ENCODE measurements at places on chromosomes 2 and 18. TPM values are rescaled to one million over a fixed set of nuclear protein-coding genes. Genes with fewer than 3 reads are reported as not detected.

Gene RRM2
- 33.2 TPM for polyA plus RNA-seq

Gene REEP1
- 36.9 TPM for polyA plus RNA-seq

Gene BCL2L11
- 21.9 TPM for polyA plus RNA-seq

Gene KIF1A
- 15.8 TPM for polyA plus RNA-seq

Gene CHRND
- 0.27 TPM for polyA plus RNA-seq

DNA sequence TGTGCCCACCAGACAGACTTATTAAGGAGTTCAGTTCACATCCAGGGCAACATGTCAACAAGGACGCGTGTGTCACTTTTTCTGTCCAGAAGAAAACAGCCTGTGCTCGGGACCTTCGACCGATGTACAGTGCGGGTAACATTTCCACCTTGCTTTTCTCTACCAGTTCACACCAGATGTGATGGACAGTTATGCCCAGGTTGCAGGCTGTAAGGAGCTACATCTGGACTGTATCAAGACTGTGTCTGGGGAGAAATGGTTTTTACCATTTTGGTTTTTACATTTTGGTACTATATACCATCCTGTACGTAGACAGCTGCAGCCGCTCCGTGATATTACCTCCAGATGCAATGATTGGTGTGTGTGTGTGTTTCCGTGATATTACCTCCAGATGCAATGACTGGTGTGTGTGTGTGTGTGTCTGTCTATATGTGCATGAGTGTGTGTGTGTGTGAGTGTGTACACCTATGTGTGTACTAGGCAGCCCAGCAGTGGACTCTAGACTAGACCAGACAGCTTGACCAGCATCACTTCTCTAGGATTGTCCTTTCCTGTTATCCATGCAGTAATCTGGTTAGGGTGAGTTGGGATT lies 118.0 kb downstream of the COL6A3 start:
- no peak overlapping the region for H3K27ac ChIP-seq
- H3K27me3 ChIP-seq, result no peaks in the 10 kb centered on the region
- peaks cover 21% of the 10 kb centered on the region for H3K4me1 ChIP-seq
- DNase-seq, result no peak

DNA sequence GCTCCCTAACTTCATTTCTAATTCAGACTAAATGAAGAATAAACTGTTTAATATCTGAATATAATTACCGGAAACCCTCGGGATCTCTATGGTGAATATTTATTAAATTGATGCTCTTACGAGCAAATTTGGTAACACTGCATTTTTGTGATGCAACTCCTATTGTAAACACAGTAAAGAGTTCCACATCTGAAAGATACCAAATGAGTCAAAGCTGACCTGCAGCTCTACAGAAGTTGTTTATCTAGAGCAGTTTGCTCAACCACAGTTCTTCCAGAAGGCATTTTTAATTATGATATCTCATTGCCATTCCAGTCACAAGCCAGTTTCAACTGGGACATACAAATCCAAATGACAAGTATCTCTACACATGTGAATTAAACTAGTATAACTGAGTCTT lies 129.7 kb downstream of the PKP4 start:
- peaks cover 5% of the 10 kb centered on the region for H3K36me3 ChIP-seq
- no peak overlapping the region for H3K27ac ChIP-seq
- H3K4me1 ChIP-seq, result no peaks in the 10 kb centered on the region
- H3K4me3 ChIP-seq, result no peak overlapping the region

DNA sequence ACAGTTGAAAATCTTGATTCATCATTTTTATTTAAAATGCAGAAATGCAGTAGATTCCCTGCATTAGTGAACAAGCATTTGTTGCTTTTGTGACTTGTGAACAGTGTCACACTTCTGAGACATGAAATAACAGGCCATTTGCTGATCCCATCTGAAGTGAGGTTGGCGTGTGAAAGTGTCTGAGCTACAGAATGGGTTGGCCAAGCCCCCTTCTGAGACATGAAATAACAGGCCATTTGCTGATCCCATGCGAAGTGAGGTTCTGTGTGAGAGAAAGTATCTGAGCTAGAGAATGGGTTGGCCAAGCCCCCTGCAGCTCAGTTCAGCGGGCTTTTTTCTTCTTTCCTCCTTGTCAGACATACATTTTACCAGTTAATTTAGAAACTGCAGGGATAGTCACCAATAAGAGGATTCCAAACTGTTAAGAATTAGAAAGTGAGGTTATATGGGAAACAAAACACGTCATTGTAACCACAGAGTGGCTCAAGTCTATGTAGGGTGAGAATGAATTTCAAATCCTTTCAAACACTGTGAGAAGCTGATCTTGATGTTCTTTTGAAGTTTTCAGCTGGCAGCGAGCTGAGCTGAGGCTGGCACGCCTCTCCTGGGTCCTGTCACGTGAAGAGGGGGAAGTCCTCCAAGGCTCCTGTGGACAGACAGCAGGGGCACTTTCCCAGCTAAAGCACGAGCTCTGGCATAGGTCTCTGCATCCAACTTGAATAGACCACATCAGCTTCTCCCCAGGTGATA lies 339.2 kb upstream of the SALL3 start:
- H3K36me3 ChIP-seq, result no peaks in the 10 kb centered on the region
- DNase-seq, result no peak
- H3K4me1 ChIP-seq, result no peaks in the 10 kb centered on the region
- H3K4me3 ChIP-seq, result no peak overlapping the region

- peaks cover 9% of the 10 kb centered on the region for H3K4me1 ChIP-seq
- peak overlapping the region; percentile 58 for H3K4me3 ChIP-seq
- peaks cover 6% of the 10 kb centered on the region for H3K27me3 ChIP-seq
- peaks cover 4% of the 10 kb centered on the region for H3K36me3 ChIP-seq
- H3K27ac ChIP-seq, result peak overlapping the region; percentile 45
These were observed 23.5 kb downstream of the TNS1 start for GRCh38 chr2:217979151-217979811.

DNA sequence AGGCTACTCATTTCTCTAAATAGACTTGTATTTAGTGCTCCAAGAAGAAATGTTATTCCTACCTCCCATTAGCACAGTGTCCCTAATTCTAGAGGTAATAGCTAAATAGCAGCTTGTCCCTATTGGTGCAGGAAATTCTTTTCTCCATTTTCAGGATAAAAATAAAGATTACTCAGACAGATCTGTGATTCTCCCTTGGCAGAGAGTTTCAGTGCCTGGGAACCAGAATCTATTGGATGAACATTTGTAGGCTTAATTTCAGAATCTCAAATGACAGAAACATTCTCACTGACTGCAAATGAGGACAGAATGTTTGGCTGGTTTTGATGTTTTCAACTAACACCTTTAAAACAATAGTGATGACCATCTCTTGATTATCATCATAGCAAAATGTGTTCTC lies 33.3 kb upstream of the LGALSL start:
- H3K27me3 ChIP-seq, result no peaks in the 10 kb centered on the region
- no peak overlapping the region for H3K4me3 ChIP-seq
- no peak for DNase-seq
- H3K36me3 ChIP-seq, result no peaks in the 10 kb centered on the region

DNA sequence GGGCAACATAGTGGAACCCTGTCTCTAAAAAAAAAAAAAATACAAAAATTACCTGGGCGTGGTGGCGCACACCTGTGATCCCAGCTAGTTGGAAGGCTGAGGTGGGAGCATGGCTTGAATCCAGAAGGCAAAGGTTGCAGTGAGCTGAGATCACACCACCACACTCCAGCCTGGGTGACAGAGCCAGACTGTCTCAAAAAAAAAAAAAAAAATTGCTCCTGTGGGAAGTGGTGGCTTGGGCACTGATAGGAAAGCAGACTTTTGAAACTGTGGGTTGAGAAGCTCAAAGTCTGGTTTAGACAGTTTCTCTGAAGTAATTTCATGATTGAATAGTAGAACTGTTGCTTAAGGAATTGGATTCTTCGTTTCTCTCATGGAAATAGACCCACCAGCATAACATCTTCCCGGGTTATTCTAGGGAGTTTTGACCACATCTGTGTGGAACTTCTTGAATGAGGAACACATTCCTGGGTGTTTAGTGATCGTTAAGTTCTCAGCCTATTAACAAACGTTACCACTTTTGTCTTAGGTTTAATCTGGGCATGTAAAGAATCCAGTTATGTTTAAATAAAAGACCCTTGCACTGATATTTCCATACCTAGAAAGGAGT lies 33.5 kb downstream of the GRHL1 start:
- H3K4me3 ChIP-seq, result no peak overlapping the region
- no peaks in the 10 kb centered on the region for H3K27me3 ChIP-seq
- peaks cover 3% of the 10 kb centered on the region for H3K4me1 ChIP-seq
- peak; percentile 50 for DNase-seq

DNA sequence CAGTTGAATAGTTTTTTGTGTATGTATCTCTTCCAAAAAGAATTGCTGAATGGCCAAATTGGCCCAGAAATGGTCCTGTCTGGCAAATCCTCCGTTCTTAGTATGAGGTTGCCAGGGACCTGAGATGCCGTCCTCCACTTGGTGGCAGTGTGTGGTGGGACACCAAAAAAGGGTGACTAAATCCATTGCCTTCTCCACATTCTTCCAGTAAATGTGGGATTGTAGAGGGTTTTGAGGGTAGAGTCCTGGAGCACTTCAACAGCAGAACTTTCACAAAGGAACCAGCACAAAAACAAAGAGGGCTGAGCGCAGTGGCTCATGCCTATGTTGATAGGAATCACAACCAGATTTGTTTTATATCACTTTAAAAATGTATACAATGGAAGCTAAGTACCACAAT lies 199.9 kb downstream of the BCL2 start:
- DNase-seq, result no peak
- no peaks in the 10 kb centered on the region for H3K36me3 ChIP-seq
- H3K4me1 ChIP-seq, result no peaks in the 10 kb centered on the region

DNA sequence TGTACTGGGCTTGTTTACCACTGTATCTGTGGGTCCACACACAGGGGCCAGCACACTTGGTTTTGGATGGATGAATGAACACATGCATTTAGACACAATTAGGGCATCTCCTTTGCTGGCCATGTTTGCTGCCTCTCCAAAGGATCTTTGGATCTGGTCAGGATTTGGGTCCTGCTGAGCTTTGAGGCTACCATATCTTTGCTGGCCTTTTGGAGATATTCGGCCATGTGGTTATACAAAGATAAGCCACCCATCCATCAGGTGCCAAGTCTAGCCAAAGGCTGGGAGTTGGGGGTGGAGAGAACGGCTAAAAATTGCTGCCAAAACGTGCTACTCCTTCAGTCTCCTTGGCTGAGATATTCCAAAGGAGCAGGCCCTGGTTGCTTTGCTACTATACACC lies 18.2 kb upstream of the FZD7 start:
- no peaks in the 10 kb centered on the region for H3K27me3 ChIP-seq
- H3K36me3 ChIP-seq, result no peaks in the 10 kb centered on the region
- H3K4me1 ChIP-seq, result peaks cover 11% of the 10 kb centered on the region
- DNase-seq, result no peak
- H3K4me3 ChIP-seq, result no peak overlapping the region
- H3K27ac ChIP-seq, result no peak overlapping the region
